ENCODE measurements at places on chromosomes 6 and 20.

- no peak for DNase-seq
Measured at GRCh38 chr6:64238071-64238470, 602.5 kb downstream of the PHF3 start.

DNA sequence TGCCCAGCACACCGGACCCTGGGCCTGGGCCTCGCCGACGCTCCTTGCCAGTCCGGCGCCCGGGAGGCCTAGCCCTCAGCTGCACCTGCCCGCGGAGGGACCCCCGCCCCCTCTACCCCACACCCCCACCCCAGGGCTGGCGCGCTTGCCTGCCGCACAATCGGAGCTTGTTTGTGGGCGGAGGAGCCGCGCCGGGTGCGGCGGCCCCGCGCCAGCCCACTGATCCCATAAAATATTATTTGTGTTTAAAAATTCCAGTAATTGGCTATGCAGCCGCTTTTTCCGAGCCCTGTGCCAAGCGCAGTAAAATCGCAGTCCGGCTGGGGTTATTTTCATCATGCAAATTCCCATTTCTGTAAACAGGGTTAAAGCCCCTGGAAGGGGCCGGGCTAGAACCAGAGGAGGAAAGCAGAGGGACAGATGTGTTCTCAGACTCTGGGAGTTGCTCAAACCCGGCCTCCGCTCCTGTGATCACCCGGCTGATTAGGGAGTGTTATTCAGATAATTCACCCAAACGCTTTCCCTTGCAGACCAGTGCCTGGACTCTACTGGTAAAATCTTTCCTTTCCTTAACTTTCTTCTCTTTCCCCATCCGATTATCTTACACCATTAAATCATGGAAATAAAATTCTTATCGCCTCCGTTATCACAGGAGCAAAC lies 93.1 kb downstream of the NCR2 start:
- DNase-seq = peak; percentile 18

- DNase-seq = no peak
Measured at GRCh38 chr20:34324541-34324940, 21.4 kb upstream of the AHCY start.

DNA sequence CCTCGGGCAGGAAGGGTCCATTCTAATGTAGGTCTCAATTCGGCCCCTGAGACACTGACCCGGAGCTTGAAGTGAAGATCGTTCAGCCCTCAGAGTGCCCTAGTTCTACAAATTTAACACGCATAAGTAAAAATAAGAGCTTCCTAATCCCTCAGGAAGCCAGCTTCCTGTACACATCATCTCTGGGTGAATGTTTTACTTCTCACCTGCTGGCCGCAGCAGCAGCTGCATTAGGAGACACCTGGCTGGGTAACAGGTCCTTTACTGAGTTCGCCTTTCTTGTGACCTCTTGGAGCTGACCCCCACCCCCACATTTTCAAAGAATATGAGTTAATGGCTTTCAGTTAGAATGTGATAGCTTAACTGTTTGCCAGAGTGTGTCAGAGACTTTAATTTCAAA lies 165.0 kb downstream of the SMOC2 start:
- no peak for DNase-seq

- no peak for DNase-seq
Measured at GRCh38 chr20:3188823-3189413, 15.6 kb downstream of the DDRGK1 start.
